ENCODE measurements at places on chromosomes 6 and 20.

DNA sequence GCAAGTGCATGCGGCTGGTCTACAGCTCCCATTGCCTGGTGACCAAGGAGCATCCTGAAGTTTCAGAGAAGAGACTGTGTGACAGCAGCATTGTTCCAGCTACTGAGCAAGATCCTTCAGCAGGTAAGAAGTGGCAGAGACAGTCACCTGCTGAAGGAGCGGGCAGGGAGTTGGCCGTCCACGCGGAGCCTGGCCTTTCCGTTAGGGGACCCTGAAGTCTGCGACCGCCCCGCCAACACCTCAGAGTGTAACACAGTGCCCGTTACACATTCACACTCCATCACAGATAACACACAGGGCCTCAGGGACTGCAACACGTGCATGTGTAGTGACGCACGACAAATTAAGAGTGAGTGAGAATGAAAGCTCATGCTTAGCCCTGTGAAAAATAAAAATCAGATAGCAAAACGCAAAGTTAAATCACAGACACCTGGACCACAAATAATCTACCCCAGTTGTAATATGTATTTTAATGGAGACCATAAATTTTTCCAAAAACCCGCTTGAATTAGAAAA, 94.2 kb downstream of the IRF4 start:
- DNase-seq: no peak

GRCh38 chr6:130453230-130453629, 87.4 kb downstream of the TMEM200A start:
- DNase-seq: no peak

GRCh38 chr20:63330084-63330760, 30.9 kb downstream of the CHRNA4 start:
- DNase-seq: no peak

GRCh38 chr6:27806981-27807440, 105.2 kb downstream of the OR2B2 start:
- DNase-seq: no peak

DNA sequence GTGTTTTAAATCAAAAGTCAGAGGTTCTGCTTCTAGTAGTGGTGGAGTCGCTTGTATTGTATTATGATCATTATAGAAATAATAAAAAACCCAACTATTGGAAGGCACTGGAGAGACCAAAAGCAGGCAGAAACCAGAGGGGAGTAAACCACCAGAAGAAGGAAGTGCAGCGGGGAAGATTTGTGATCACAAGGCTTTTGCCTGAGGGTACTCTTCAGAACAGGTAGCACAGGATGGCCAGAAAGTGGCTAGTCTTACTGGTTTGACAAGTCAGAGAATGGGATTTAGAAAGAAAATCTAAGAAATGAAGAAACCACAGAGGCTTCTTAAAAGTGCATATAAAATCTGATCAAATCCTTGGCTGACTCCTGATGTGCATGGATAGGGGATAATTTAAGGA, 24.0 kb downstream of the MAPK13 start:
- no peak for DNase-seq

DNA sequence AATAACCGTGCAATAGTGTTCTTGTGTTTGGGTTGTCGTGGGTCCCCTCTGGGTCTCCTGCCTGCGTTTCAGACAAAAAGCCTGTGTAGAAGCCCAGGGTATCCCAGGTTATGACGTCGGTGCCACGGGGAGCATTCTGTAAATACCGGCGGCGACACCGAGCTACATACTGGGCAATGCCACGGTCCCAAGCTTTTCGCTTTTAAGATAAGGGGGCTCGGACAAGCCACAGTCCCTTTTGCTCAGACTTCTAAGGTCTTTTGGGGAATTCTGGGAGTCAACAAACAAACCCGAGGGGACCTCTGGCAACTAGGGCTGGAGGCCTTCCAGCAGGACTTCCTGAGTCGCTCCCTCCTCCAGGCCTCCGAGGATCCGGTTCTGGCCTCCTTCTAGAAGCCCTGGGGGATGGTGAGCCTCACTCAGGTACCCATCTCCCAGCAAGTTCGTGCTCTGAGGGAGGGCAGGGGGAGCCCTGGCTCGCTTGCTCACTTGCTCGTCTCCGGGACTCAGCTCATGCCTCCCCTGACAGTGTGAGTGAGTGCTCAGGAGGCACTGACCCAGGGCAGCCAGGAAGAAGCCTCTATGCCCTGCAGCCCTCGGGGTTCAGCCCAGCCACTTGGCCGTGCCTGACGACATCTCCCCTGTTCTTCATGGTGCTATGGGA, 62.4 kb upstream of the MRPS10 start:
- no peak for DNase-seq

- no peak for DNase-seq
Measured at GRCh38 chr6:33373960-33374910, 17.4 kb upstream of the KIFC1 start.

- no peak for DNase-seq
Measured at GRCh38 chr6:143743301-143744166, 65.8 kb downstream of the PHACTR2 start.
